ENCODE measurements at places on chromosomes 3 and 15.

DNA sequence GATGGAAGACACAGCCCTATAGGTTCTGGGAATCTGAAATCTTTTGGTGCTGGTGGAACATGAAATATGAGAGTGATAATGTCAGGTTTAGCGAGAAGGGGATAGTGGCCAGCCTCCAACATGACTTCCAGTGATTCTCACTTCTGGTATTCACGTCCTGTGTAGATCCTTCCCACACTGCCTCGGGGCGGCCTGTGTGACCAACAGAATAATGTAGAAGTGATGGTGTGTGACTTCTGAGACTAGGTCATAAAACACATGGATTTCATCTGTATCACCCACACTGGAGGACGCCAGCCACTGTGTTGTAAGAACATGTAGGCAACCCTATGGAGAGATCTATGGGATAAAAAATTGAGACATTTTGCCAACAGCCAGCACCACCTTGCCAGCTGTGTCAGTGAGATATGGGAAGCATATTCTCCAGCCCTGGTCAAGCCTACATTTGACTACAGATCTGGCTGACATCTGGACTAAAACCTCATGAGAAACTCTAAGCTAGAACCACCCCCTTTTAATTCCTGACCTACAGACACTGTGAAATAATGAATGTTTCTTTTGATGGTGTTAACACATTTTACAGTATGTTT lies 25.5 kb upstream of the NUDT16 start:
- peaks cover 3% of the 10 kb centered on the region for H3K4me1 ChIP-seq
- peaks cover 3% of the 10 kb centered on the region for H3K36me3 ChIP-seq
- DNase-seq = no peak
- no peak overlapping the region for H3K4me3 ChIP-seq

DNA sequence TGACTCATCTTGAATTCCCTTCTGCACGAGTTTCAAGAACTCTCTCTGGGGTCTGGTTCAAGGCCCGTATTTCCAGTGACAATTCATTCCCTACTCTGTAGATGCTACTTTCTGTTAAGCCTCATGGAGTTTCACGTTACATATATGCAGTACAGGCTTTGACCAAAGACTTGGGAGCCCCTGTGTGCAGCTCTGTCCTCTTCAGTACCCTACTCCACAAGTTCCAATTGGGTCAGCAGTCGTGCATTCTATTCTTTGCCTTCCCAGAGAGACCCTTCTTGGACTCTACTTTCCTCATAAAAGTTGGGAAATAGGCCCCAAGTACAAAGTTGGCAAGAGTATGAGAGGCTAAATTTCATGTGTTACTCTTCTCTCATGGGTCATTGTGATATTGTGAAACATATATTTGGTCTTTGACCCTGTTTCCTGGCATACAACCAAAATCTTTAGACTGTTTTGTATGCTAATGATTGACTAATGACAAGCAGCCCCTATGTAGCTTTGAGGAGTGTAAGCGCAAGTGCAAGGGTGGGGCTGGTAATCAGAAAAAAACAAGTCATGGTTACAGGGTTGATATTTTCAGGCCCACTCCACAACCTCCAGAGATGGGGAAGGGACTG lies 15.0 kb upstream of the CCDC50 start:
- H3K4me3 ChIP-seq = no peak overlapping the region
- no peak overlapping the region for H3K27ac ChIP-seq
- H3K4me1 ChIP-seq = no peaks in the 10 kb centered on the region
- no peaks in the 10 kb centered on the region for H3K36me3 ChIP-seq
- peaks cover 2% of the 10 kb centered on the region for H3K27me3 ChIP-seq

- no peak overlapping the region for H3K27ac ChIP-seq
- H3K36me3 ChIP-seq = no peaks in the 10 kb centered on the region
- H3K4me1 ChIP-seq = no peaks in the 10 kb centered on the region
- H3K4me3 ChIP-seq = no peak overlapping the region
These were observed 75.3 kb upstream of the CMTM7 start for GRCh38 chr3:32316319-32316718.

DNA sequence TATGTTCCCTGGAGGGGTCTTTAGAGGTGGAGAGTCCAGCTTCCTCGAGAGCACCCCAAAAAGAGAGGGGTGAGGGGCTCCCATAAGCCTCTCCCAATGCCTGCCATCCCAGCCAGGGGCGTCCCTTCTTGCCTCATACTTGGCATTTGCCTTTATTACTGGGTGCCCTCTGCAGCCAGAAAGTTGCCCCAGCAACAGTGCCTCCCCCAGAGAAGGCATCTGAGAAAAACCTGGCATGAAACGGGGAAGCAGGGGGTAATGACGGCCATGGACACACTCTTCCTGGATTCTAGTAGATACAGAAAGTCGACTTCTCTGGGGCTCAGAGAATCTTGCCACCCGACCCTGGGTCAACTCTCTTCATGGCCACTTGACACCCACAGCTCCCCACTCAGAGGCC lies 90.1 kb downstream of the PCSK6 start:
- peaks cover 8% of the 10 kb centered on the region for H3K4me1 ChIP-seq
- no peak overlapping the region for H3K27ac ChIP-seq
- no peak for DNase-seq
- no peak overlapping the region for H3K4me3 ChIP-seq

All from immature natural killer cell (primary cell).